ENCODE measurements at places on chromosomes 13 and 19.

DNA sequence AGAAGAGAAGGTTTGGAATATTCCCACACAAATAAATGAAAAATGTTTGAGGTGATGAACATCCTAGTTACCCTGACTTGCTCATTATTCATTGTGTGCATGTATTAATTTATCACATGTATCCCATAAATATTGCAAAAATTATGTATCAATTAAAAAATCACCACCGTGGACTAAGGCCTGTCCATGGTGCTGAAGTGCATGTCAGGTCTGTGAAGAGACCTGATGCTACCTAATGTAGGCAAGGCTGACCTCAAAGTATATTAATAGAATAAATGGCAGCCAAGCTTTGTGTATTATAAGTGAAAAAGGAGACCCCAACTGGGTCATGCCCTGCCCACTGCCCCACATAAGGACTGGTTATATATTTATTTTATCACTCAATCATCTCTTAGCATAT lies 34.4 kb upstream of the ZNF835 start:
- DNase-seq: no peak

GRCh38 chr13:38850868-38851626 lies 139.6 kb downstream of the STOML3 start:
- DNase-seq: no peak

DNA sequence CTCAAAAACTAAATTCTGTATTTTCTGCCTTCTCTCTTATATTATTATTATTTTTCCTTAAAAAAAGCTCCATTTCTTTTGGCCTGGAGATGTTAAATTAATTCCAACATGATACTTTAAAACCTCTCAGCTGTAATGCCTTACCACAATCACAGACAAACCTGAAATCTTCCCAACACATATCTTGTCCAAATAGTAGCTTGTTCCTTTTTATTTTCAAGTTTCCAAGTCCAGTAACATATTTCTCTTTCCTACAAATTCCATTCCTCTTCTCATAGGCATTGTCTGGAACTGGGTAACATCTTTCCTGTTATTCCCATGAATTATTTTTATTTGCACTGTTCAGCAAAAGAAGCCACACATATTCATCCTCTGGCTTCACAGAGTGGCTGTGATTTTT lies 137.0 kb downstream of the SLITRK6 start:
- no peak for DNase-seq

DNA sequence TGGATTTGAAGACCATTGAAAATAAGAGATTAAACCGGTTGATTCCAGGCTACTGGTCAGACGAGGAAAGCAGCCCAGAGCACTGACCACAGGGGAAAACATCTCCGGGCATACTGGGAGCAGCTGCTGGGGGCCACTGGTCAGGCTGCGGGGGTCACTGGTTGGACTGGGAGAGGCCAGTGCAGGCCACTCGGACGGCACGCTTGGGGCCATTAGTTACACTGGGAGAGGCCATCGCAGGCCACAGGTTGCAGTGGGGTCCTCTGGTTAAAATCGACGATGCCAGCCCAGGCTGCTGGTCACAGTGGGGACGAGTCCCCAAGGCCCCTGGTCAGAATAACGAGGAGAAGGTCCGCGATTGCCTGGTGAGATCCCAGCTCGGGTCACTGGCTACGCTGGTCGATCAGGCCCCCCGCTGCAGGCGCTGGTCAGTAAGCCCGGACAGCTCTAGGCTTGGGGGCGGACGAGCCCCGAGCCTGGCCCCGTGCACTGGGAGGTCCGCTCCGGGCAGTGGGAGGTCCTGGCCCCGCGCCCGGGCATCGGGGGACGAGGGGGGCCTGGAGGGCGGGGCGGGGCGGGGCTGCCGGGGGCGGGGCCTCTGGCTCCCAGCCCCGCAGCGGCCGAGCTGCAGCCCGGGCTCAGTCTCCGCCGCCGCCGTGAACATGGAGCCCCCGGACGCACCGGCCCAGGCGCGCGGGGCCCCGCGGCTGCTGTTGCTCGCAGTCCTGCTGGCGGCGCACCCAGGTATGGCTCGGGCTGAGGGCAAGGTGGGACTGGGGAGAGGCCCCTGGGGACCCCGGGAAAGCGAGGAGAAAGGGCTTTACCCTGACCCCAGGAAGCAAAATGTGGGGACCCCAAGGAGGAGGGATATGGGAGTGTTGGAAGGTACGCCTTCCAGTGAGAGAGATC lies at the start of gene BCAM:
BCAM (plus strand) TSS at position 641 of the 909 bp plus-strand sequence; CDS start at position 663, 22 bp downstream.
- DNase-seq: no peak

DNA sequence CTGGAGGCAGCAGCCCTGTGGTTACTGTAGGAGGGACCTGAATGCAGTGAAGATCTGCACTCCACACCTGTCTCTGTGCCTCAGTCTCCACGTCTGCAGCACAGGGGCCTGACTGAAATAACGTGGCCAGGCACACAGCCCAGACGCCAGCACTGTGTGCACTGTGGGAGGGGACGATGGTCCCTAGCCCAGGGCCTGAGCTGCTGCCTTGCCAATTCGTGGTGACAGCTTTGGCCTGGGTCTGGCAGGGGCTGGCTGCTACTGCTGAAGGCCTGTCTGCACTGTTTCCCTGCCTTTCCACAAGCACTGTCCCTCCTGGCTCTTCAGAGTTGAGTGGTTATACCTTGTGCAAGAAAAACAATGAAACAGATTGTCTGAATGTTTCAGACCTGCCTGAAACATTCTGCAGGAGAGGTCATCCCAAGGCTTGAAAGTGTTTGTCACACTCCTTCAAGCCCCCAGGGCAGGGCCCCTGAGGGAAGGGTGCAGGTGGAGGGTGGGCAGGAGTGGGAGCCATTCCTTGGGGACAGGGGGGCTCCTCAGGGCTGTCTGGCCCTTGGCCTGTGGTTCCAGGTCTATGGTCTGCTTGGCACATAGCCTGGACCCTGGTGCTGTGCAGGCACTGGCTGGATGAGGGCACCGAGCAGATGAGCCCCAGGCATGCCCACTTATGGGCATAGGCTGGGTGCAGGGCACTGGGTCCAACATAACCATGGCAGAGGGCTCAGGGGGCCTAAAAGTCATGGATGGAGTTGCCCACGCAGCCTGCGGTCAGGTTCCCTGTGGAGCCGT lies 38.7 kb upstream of the LDLR start:
- no peak for DNase-seq

DNA sequence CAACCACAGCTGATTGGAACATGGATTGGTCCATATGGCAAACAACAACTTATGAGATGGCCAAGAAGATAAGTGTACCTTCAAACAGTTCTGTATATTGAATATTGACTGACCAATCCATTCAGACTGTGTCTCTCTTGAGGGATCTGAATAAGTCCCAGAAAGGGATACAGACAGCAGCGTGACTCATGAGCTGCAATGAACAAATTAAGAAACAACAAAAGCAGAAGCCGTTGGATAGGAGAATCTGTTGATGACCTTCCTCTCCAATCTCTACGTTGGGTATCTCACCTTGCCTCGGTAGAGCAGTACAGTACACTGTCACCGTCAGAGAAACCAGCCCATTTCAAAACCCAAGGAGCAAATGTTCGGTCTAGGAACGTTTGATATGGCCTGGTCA lies 21.3 kb downstream of the MBD3L2B start:
- no peak for DNase-seq

Data from thoracic aorta (tissue), 2 donors.